ENCODE measurements at places on chromosomes 1 and 21. TPM values are rescaled to one million over a fixed set of nuclear protein-coding genes. Genes with fewer than 3 reads are reported as not detected.

The FAM151A gene
- total RNA-seq, result not detected

The C1orf116 gene
- 0.63 TPM for total RNA-seq

The DENND2C gene
- total RNA-seq, result 2.8 TPM

The KCND3 gene
- 0.31 TPM for total RNA-seq

The SPRR1A gene
- total RNA-seq, result not detected

The TRMT13 gene
- total RNA-seq, result 6.3 TPM

The CD1B gene
- total RNA-seq, result 0.52 TPM

The PROK1 gene
- total RNA-seq, result not detected

The SPRR1B gene
- total RNA-seq, result not detected

The PODN gene
- 0.63 TPM for total RNA-seq

The SYTL1 gene
- 44.3 TPM for total RNA-seq

The S100A2 gene
- total RNA-seq, result 0.21 TPM

The LAPTM5 gene
- 719 TPM for total RNA-seq

The SLC2A5 gene
- 0.73 TPM for total RNA-seq

The CTSS gene
- total RNA-seq, result 1,898 TPM

The MTOR gene
- 21.9 TPM for total RNA-seq

The LSS gene
- total RNA-seq, result 9.6 TPM

The BSND gene
- total RNA-seq, result not detected

The E2F2 gene
- total RNA-seq, result 2.7 TPM

The HPCA gene
- not detected for total RNA-seq

The AK4 gene
- 2.9 TPM for total RNA-seq

The C1orf53 gene
- not detected for total RNA-seq

The TTC39A gene
- total RNA-seq, result 0.10 TPM

The SPRR2G gene
- not detected for total RNA-seq

The TCHHL1 gene
- not detected for total RNA-seq

The LCE3E gene
- total RNA-seq, result not detected

The SAMD13 gene
- 0.31 TPM for total RNA-seq

The CFAP141 gene
- total RNA-seq, result not detected

The SYPL2 gene
- not detected for total RNA-seq

The KLHDC8A gene
- 0.21 TPM for total RNA-seq

The CELA3A gene
- total RNA-seq, result not detected

The LEFTY2 gene
- total RNA-seq, result not detected

The EGLN1 gene
- 19.0 TPM for total RNA-seq

The OLFML2B gene
- 0.10 TPM for total RNA-seq

The CADM3 gene
- total RNA-seq, result 0.10 TPM

The KRTAP21-2 gene
- total RNA-seq, result not detected

The HSPA6 gene
- 2.8 TPM for total RNA-seq

The SPTA1 gene
- total RNA-seq, result not detected

The PTPN22 gene
- 70.5 TPM for total RNA-seq

The DRAXIN gene
- total RNA-seq, result 0.31 TPM

All from mononuclear cell (primary cell).